ENCODE measurements at places on chromosomes 11 and 22.

DNA sequence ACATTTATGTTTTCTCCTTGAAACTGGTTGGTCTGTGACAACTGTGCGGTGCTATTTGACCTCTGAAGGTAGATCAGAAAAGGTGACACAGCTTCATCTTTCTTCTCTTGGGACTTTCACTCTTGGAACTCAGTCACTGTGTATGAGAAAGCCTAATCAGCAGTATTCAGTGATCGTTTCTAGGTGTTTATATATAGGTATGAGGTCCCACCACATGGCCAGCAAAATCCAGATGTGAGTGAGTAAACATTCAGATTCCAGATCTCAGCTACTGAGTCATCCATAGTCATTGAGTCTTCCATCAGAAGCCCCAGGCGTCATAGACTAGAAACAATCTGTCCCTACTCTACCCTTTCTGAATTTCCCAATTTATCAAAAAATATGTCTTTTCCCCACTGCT, 117.3 kb upstream of the CTSC start:
- no peak for DNase-seq

DNA sequence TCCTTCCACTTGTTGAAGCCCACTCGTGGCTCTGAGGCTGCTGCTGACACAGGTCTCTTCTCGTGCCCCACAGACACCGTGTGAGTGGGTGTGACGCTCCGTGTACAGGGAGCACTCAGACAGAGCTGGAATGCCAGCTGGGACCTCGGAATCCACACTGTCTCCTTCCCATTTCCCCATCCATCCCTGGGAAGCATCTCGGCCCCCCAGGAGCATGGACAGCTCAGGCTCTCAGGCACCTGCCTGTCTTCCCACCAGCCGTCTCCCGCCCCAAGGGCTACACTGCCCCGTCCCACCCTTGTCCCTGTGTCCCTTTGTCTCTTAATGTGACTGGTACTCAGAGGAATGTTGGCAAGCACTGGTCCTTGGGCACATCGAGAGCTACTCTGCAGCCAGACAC, 63.8 kb downstream of the ARHGAP8 start:
- DNase-seq, result no peak

- no peak for DNase-seq
These were observed 197.2 kb upstream of the PITPNB start for GRCh38 chr22:28116219-28116673.

- DNase-seq, result no peak
These were observed 906.7 kb upstream of the CHORDC1 start for GRCh38 chr11:91129596-91129995.

Measured in stimulated activated CD8-positive, alpha-beta memory T cell treated with anti-CD3 and anti-CD28 coated beads, Interleukin-4, amount 100 ng/mL, for 48 hours (primary cell).